Activated B cell treated with CpG ODN at 0.5 μM for 24 hours (primary cell): ENCODE measurements at places on chromosomes 1 and 21. TPM values are rescaled to one million over a fixed set of nuclear protein-coding genes. Genes with fewer than 3 reads are reported as not detected.
A peak's percentile ranks its signal among the peaks of the same experiment; 100 is the strongest.

DNA sequence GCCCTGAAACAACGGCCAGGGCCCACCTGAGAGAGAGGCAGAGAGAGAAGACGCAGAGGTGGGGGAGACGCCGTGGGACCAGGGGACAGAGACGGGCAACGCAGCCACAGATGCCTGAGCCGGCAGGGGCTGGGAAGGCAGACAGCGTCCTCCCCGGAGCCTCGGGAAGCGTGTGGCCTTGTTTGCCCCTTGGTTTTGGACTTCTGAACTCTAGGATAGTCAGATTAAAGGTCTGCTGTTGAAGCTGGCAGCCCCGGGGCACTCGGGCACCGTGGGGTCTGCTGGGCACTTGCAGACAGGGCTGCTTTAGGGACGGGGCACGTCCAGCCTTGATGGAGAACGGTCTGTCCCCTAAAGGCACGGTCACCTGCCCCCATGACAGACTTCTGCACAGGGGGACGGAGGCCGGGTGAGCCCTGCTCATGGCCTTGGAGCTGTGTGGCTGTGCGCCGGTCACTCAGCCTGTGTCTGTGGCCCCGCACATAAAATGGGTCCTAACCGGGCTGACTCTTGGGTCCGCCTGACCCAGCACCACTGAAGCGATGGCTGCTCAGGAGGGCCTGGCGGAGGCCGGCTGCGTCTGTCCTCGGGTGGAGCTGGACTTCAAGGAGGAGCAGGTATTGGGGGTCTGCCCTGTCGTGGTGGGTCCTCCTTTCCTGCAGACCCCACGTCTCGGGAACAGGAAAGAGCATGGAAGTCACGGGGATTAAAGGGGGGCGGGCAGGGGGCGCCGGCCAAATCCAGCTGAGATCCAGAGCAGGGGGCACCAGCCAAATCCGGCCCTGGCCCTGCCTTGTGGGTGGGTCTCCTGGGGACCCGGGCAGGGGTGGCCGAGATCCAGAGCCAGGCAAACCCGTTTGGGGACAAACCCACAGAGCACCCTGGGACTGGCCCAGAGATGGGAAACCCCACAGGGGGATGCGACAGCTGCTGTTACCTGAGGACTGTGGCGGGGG is 9.6 kb upstream of the RNF223 start:
- no peak overlapping the region for H3K27ac ChIP-seq
- no peak for DNase-seq
- H3K36me3 ChIP-seq: peaks cover 3% of the 10 kb centered on the region
- H3K27me3 ChIP-seq: no peaks in the 10 kb centered on the region
- H3K4me1 ChIP-seq: peaks cover 7% of the 10 kb centered on the region
- H3K4me3 ChIP-seq: no peak overlapping the region

DNA sequence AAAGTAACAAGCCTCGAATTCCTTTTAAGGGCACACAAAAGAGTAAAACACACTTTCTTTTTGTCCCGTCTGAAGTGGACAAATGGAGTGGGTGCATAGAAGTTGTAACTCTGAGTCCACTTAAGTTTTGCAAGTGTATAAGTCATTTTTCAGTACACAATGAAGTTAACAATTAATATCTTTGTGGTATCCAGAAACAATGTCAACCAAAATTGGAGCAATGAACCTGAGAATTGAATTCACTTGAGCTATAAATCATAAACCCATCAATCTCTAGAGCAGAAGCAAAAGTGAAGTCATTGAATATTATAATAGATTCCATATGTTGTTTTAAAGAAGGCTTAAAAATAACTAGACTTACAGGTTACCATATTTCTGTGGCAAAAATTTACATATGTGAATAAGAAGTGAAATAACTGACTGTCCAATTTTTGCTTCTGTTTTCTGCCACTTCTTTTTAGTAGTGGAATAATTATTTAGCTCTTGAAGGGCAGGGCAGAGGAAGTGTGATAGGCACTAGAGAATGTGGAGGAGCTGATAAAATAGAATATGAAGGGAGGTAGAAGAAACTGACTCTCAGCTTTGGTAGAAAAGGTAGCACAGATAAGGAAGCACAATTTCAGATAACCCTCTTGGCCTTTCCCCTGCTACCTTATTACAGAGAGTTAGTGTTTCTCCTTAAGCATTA is 73.9 kb upstream of the RGL1 start:
- no peak overlapping the region for H3K27ac ChIP-seq
- H3K4me3 ChIP-seq: no peak overlapping the region
- peaks cover 10% of the 10 kb centered on the region for H3K27me3 ChIP-seq
- DNase-seq: no peak

- peaks cover 27% of the 10 kb centered on the region for H3K4me1 ChIP-seq
- peaks cover 92% of the 10 kb centered on the region for H3K36me3 ChIP-seq
- H3K4me3 ChIP-seq: no peak overlapping the region
- H3K27ac ChIP-seq: no peak overlapping the region
- peak; percentile 66 for DNase-seq
These were observed 9.0 kb downstream of the NPPA start for GRCh38 chr1:11838349-11839272.

Gene SPRR2A
- not detected in 2 replicates for total RNA-seq

GRCh38 chr1:57549300-57549699 is 125.4 kb upstream of the DAB1 start:
- H3K27me3 ChIP-seq: no peaks in the 10 kb centered on the region
- H3K36me3 ChIP-seq: no peaks in the 10 kb centered on the region
- H3K4me3 ChIP-seq: no peak overlapping the region
- DNase-seq: no peak

DNA sequence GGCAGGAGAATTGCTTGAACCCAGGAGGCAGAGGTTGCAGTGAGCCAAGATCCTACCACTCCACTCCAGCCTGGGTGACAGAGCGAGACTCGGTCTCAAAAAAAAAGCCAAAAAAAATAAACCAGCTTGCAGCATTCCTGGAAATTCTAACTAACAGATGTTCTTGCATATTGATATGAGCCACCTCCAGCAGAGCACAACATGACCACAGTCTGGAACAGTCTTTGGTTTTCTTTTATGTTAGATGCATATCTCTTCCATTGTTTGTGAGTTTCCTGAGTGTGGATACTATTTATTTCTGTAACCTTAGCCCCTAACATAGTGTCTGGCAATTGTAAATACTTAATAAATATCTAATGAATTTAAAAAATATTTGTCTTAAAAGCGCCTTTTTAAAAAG is 23.9 kb downstream of the IFNAR1 start:
- no peaks in the 10 kb centered on the region for H3K27me3 ChIP-seq
- H3K4me3 ChIP-seq: no peak overlapping the region
- no peak overlapping the region for H3K27ac ChIP-seq
- peaks cover 8% of the 10 kb centered on the region for H3K4me1 ChIP-seq

DNA sequence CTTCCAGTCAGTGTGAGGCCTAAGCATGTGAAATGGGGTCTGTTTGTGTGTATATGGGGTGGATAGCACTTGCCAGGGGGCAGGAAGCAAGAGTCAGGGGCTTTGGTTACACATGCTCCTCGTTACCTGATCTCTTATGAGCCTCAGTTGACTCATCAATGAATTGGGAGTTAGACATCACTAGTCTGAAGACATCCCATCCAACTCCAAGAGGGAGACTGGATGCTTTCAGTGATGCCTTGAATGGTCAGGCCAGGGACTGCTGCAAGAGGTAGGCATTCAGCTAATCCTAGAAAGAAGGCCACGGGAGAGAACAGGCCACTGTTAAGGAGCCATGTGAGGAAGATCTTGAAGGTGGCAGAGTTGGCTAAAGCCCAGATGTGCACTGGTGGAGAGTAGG is 6.3 kb downstream of the RAB25 start:
- no peak overlapping the region for H3K4me3 ChIP-seq
- H3K27me3 ChIP-seq: no peaks in the 10 kb centered on the region
- DNase-seq: no peak
- no peaks in the 10 kb centered on the region for H3K36me3 ChIP-seq
- no peaks in the 10 kb centered on the region for H3K4me1 ChIP-seq

DNA sequence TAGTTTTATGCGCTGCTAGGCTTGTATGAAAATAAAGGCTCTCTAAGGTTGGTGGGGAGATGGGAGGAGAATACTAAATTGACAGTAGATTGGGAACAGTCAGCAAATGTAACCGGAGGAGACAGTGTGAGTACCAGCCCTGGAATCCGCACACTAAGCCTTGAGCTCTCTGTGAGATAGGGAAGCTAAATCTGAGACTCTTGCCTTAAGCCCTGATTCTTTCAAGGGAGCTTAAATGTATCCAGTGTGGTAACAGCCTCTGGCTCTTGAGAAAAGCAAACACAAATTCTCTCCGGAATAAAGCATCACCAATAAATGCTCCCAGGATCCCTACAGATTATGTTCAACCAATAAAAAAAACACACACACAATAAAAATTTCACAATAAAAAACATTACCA is 33.0 kb upstream of the PDPN start:
- H3K27me3 ChIP-seq: peaks cover 24% of the 10 kb centered on the region
- no peak overlapping the region for H3K27ac ChIP-seq
- DNase-seq: no peak
- H3K4me3 ChIP-seq: no peak overlapping the region
- H3K36me3 ChIP-seq: no peaks in the 10 kb centered on the region
- H3K4me1 ChIP-seq: no peaks in the 10 kb centered on the region

Gene PADI4
- total RNA-seq: 0.29 and 0.42 TPM in 2 replicates

GRCh38 chr1:41280202-41281032 is 38.3 kb upstream of the SCMH1 start:
- no peak overlapping the region for H3K4me3 ChIP-seq
- no peak overlapping the region for H3K27ac ChIP-seq
- H3K27me3 ChIP-seq: peaks cover 17% of the 10 kb centered on the region
- no peak for DNase-seq

DNA sequence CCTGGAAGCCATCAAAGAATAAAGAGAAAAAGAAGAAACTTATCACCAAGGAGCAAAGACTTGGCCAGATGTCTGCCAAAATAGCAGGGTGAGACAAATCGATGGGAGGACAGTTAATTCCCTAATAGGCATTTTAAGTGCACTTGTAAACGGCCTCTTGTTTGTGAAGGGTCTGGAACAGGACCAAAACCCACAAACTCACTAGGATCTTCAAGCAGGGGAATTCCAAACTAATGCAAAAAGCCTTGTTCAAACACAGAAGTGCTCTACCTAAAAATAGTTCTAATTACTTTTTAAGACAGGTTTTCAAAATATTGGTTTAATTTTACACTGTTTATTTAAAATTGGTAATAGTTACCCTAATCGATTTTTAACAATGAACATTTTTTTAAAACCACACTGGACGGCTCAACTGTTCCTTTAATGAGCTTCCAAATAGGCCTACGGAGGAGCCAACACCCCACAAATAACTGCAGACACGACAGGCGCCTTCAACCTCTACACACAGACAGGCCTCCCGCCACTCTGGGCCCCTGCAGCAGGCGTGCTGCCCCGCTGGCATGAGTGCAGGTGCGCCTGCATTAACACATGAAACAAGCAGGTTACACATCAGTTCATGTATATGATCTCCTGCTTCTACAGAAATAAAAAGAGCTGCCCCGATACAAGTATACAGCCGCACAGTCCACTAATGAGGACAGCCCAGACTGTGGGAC is 15.8 kb downstream of the UBE2G2 start:
- DNase-seq: no peak
- H3K36me3 ChIP-seq: peaks cover 52% of the 10 kb centered on the region
- H3K4me1 ChIP-seq: peaks cover 30% of the 10 kb centered on the region
- no peaks in the 10 kb centered on the region for H3K27me3 ChIP-seq

DNA sequence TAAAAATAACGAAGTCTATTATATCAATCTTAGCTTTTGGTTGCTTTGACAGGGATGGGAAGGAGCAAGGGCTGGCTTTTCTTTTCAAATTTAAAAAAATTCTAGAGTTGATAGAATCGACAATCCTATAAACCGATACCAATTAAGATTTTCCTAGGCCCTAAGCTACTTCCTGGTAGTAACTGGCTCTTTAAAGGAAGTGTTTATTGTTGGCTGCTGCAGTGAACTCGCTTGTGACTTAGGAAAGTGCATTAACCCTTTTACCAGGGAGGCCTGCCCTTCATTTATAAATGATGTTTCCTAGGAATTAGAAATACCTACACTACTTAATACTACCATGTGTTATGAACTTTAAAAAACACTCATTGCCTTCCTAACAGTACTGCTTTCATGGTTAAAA is 33.2 kb downstream of the ATP5PF start:
- no peak for DNase-seq
- no peaks in the 10 kb centered on the region for H3K27me3 ChIP-seq
- no peaks in the 10 kb centered on the region for H3K4me1 ChIP-seq
- no peak overlapping the region for H3K27ac ChIP-seq

DNA sequence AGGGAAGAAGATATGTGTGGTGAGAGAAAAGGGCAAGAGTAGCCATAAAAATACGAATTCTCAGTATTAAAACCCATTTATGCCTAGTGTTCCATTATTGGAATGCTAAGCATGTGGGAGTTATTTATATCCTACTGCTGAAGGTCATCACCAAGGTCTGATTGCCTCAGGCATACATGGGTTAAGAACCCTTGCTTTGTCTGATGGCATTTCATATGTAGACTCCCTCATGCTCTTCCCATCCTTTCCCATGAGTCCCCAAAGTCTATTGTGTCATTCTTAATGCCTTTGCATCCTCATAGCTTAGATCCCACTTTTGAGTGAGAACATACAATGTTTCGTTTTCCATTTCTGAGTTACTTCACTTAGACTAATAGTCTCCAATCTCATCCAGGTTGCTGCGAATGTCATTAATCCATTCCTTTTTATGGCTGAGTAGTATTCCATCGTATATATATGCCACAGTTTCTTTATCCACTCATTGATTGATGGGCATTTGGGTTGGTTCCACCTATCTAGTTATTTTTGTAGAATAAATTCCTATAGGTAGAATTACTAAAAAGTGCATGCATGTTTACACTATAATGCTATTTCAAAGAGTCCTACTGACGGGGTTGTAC is 172.5 kb downstream of the DYRK1A start:
- DNase-seq: no peak
- no peak overlapping the region for H3K4me3 ChIP-seq
- no peaks in the 10 kb centered on the region for H3K4me1 ChIP-seq
- peaks cover 3% of the 10 kb centered on the region for H3K36me3 ChIP-seq
- H3K27me3 ChIP-seq: peaks cover 30% of the 10 kb centered on the region

Gene FMN2
- total RNA-seq: not detected in 2 replicates

- H3K4me3 ChIP-seq: peak overlapping the region; percentile 69
- peaks cover 69% of the 10 kb centered on the region for H3K4me1 ChIP-seq
- H3K27ac ChIP-seq: peak overlapping the region; percentile 92
- no peaks in the 10 kb centered on the region for H3K27me3 ChIP-seq
- peaks cover 19% of the 10 kb centered on the region for H3K36me3 ChIP-seq
These were observed 1.9 kb upstream of the GBP4 start for GRCh38 chr1:89200663-89201062.

Gene RBP7
- not detected in 2 replicates for total RNA-seq

- no peak overlapping the region for H3K27ac ChIP-seq
- no peak overlapping the region for H3K4me3 ChIP-seq
- no peaks in the 10 kb centered on the region for H3K4me1 ChIP-seq
- H3K36me3 ChIP-seq: no peaks in the 10 kb centered on the region
- no peak for DNase-seq
These were observed 51.1 kb downstream of the RBM11 start for GRCh38 chr21:14267076-14267475.
